T-helper 17 cell (primary cell): ENCODE measurements at places on chromosomes 7 and 10.

DNA sequence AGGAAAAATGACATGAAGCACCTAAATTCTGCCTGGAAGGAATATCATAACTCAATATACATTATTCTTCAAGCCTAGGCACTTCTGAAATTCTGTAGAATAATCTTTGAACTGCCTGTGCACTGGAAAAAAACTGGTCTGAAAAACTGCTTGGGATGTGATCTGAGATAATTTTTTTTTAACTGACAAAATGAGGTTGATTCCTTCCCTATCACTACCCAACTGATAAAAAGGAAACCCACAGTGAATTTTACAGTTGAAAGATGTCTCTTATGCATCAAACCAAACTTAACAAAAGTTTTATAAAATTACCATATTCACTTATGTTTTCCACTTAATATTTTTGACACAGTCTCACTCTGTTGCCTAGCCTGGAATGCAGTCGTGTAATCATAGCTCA is 67.2 kb upstream of the FAM133B start:
- DNase-seq: no peak
- H3K36me3 ChIP-seq: peaks cover 4% of the 10 kb centered on the region
- H3K4me1 ChIP-seq: peaks cover 20% of the 10 kb centered on the region
- no peak overlapping the region for H3K4me3 ChIP-seq

- no peaks in the 10 kb centered on the region for H3K36me3 ChIP-seq
- H3K27ac ChIP-seq: no peak overlapping the region
- no peaks in the 10 kb centered on the region for H3K4me1 ChIP-seq
- no peak overlapping the region for H3K4me3 ChIP-seq
Observed at GRCh38 chr7:18607025-18607424, 111.5 kb downstream of the HDAC9 start.

- H3K36me3 ChIP-seq: peaks cover 13% of the 10 kb centered on the region
- H3K27me3 ChIP-seq: no peaks in the 10 kb centered on the region
- H3K4me1 ChIP-seq: peaks cover 53% of the 10 kb centered on the region
- peak overlapping the region; percentile 41 for H3K4me3 ChIP-seq
Observed at GRCh38 chr7:43630482-43630881, 47.6 kb downstream of the STK17A start.

GRCh38 chr7:155274633-155275355 is 22.9 kb upstream of the INSIG1 start:
- H3K36me3 ChIP-seq: peaks cover 2% of the 10 kb centered on the region
- no peak for DNase-seq
- H3K4me3 ChIP-seq: no peak overlapping the region
- H3K27ac ChIP-seq: no peak overlapping the region

GRCh38 chr7:64098-64915 is 128.1 kb upstream of the FAM20C start:
- no peak for DNase-seq
- H3K27ac ChIP-seq: no peak overlapping the region

DNA sequence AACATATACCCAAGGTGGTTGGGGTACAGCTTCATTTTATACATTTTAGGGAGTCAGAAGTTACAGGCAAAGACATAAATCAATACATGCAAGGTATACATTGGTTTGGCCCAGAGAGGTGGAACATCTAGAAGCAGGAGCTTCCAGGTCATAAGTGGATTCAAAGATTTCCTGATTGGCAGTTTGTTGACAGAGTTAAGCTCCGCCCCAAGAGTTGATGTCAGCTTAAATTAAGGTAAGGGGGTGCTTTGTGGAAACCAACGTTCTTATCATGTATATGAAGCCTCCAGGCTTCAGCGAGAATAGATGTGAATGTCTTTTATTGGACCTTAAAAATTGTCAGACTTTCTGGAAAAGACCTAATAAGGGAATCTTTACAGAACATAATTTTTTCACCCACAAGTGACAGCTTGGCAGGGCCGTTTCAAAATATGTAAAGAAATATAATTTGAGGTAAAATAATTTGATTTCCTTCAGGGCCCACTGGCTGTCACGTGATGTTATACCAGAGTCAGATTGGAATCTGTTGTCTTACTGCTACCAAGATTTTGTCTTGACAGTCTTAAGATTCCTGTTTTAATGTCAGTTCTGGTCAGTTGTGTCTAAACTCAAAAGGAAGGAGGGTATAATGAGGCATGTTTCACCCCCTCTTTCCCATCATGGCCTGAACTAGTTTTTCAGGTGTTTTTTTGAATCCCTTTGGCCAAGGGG is 6.3 kb upstream of the PANK1 start:
- H3K4me3 ChIP-seq: no peak overlapping the region
- peaks cover 6% of the 10 kb centered on the region for H3K4me1 ChIP-seq
- DNase-seq: no peak
- no peak overlapping the region for H3K27ac ChIP-seq

DNA sequence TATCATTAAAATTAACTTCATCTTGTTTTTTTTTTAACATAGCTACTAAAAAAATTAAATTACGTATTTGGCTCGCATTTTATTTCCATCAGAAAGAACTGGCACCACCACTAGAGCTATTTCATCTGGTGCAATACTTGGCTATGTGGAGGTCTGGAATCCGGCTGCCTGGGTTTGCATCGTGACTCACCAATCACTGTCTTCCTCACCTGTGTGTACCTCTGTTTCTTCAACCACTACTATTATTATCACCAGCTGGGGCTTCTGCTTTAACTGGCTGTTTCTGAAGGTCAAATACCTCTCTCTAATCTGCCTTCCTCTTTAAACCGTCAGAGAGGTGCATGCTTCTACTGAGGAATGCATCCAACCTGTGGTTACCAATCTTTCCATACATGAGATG is 6.5 kb downstream of the WDR91 start:
- no peak overlapping the region for H3K27ac ChIP-seq
- peaks cover 10% of the 10 kb centered on the region for H3K36me3 ChIP-seq
- DNase-seq: no peak
- no peak overlapping the region for H3K4me3 ChIP-seq

GRCh38 chr10:18351421-18351820 is 211.2 kb downstream of the CACNB2 start:
- H3K27ac ChIP-seq: no peak overlapping the region
- H3K4me3 ChIP-seq: no peak overlapping the region
- H3K36me3 ChIP-seq: no peaks in the 10 kb centered on the region

DNA sequence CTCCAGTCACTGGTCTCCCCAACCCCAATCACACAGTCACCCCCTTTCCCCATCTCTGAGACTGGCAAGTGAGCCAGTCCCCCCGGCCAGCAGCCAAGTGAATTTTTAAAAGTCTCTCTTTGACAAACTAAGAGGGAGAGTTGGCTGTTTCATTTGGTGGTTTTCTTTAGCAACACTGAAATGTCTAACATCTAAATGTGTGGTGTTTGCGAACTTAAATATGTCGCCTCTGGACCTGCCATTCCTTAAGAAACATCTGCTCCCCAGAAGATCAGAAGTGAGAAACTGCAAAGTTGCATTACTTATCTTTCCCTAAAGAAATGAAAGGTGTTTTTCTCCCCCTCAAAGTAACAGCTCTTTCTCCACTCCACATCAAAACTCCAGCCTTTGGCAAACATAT is 34.7 kb upstream of the PLXNA4 start:
- H3K4me3 ChIP-seq: no peak overlapping the region
- H3K27ac ChIP-seq: no peak overlapping the region
- peaks cover 25% of the 10 kb centered on the region for H3K27me3 ChIP-seq
- no peak for DNase-seq
- peaks cover 9% of the 10 kb centered on the region for H3K4me1 ChIP-seq

DNA sequence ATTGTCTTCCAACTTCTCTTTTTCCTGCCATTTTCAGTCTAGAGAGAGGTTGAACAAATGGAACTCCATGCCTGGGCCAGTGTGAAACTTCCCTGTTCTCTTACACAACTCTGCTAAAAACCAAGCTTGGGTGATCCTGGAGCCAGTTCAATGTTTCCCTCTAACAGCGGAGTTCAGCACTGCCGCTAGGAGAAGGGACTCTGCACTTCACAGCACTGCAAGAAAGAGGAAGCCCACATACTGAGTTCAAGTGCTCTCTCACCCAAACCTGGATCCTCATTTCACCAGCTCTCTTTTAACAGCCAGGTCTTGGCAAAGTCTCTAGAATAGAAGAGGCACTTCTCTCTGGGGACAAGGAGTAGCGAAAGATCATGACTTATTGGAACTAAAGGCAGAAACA is 18.8 kb downstream of the FOXI2 start:
- H3K4me1 ChIP-seq: no peaks in the 10 kb centered on the region
- no peak overlapping the region for H3K27ac ChIP-seq
- H3K4me3 ChIP-seq: no peak overlapping the region
- H3K36me3 ChIP-seq: no peaks in the 10 kb centered on the region
- H3K27me3 ChIP-seq: peaks cover 14% of the 10 kb centered on the region

- no peak overlapping the region for H3K4me3 ChIP-seq
- DNase-seq: no peak
- no peak overlapping the region for H3K27ac ChIP-seq
Observed at GRCh38 chr10:122243550-122243949, 27.5 kb upstream of the BTBD16 start.

- no peaks in the 10 kb centered on the region for H3K27me3 ChIP-seq
- peak overlapping the region; percentile 94 for H3K27ac ChIP-seq
- DNase-seq: no peak
- H3K4me3 ChIP-seq: no peak overlapping the region
- peaks cover 26% of the 10 kb centered on the region for H3K4me1 ChIP-seq
- H3K36me3 ChIP-seq: no peaks in the 10 kb centered on the region
Observed at GRCh38 chr10:110803239-110803749, 68.4 kb upstream of the PDCD4 start.

DNA sequence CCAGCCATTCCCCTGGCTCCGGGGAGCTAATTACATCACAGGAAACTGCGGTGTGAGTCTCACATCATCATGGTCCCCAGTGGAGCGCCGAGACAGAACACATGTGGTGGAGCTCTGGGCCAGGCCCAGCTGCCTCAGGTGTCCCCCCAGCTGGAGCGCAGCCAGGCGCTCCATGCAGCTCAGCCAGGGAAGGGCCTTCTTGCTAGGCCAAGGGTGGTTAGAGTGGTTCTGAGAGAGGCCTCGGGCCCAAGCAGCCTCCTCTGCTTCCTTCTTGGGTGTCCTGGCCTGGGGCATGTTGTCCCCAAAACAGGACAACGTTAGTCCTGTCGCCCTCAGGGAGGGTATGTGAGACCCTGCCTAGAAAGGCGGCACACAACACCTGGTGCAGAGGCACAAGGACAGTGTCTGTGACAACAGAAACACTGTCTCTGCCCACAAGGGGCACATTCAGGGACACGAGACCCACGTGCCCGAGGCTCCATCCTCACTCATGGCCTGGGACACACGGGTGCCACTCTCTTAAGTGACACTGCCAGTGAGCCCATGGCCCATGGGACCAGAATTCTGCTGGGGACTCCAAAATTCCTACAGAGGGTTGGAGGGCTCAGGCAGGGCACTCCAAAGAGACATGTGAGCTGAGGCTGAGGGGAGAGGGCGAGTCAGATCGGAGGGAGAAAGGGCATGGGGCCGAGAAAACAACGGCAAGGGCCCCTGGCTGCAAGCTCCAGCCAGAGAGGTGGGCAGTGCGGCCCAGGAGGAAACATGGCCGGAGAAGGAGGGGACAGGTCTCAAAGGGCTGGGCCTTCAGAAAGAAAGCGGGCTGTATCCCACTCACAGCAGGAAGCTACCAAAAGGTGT is 37.0 kb upstream of the RET start:
- H3K36me3 ChIP-seq: no peaks in the 10 kb centered on the region
- no peak for DNase-seq
- H3K4me1 ChIP-seq: peaks cover 10% of the 10 kb centered on the region
- H3K27ac ChIP-seq: no peak overlapping the region
- peaks cover 11% of the 10 kb centered on the region for H3K27me3 ChIP-seq
- H3K4me3 ChIP-seq: no peak overlapping the region

GRCh38 chr7:3301831-3302618 is 973 bp downstream of the SDK1 start:
- no peak for DNase-seq
- peaks cover 6% of the 10 kb centered on the region for H3K4me1 ChIP-seq
- peak overlapping the region; percentile 91 for H3K4me3 ChIP-seq
- peak overlapping the region; percentile 77 for H3K27ac ChIP-seq
- no peaks in the 10 kb centered on the region for H3K36me3 ChIP-seq

DNA sequence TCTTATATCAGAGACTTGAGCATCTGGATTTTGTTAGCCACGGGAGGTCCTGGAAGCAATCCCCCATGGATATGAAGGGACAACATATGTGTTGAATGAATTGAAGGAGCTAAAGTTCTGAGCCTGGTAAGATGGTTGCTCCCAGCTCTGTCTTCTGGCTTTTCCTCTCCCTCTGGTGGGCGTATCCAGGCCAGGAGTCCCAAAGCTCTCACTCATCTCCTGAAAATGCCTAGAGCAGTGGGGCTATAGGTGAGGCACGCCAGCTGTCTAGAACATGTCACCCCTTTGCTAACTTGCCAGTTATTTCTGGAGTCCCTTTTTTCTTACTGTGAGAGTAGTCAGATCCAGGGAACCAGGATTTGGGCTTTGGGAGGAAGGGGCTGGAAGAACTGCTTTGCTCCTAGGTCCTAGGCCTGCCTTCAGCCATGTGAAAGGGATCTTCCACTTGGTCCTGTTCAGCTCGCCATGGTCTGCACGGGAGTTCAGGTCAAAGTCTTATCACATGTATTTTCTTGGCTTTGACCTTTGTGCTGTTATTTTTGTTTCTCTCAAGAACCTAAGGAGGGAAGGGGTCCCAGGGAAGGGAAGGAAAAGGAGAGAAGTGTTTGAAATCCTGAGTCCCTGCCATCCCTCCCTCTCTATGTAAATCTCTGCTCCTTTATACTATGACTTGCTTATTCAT is 73.6 kb downstream of the MINPP1 start:
- no peak for DNase-seq
- H3K4me3 ChIP-seq: no peak overlapping the region
- peaks cover 3% of the 10 kb centered on the region for H3K36me3 ChIP-seq
- H3K27ac ChIP-seq: no peak overlapping the region
- peaks cover 65% of the 10 kb centered on the region for H3K27me3 ChIP-seq

DNA sequence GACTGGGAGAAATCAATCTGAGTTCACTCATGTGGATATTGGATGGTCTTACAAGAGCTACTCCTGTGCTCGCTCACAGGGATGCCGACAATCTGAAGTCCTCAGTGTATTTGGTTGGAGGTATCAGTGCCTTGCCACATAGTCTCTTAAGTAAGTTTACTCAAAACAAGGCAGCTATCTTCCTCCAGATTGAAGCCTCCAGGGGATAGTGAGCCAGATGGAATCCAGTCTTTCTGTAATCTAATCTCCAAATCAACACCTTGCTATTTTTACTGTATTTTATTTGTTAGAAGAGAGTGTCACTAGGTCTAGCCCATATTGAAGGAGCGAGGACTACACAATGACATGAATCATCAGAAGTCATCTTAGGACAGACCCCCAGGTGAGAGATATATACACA is 456.6 kb upstream of the POT1 start:
- no peaks in the 10 kb centered on the region for H3K4me1 ChIP-seq
- H3K27ac ChIP-seq: no peak overlapping the region
- H3K36me3 ChIP-seq: peaks cover 2% of the 10 kb centered on the region

DNA sequence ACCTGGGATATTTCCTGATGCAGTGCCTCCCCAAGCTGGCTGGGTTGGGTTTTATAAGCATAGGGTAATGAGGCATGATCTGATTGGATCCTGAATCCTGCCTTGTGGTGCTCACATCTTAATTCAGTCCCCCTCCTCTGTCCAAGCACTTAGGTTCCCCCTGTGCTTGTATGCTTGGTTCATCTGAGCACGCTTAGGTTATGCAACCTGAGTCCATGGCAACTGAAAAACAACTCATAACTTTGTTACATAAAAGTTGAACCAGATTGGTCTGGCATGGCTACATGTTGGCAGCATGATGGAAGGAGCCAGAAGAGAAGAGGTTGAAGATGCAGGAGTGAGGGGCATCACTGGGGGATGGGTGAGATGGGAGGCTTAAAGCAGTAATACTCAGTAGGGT is 57.3 kb upstream of the OSBPL3 start:
- no peaks in the 10 kb centered on the region for H3K27me3 ChIP-seq
- no peak for DNase-seq
- H3K4me3 ChIP-seq: no peak overlapping the region
- peaks cover 3% of the 10 kb centered on the region for H3K4me1 ChIP-seq
